T-helper 1 cell (primary cell): ENCODE measurements at places on chromosomes 3 and 15.

DNA sequence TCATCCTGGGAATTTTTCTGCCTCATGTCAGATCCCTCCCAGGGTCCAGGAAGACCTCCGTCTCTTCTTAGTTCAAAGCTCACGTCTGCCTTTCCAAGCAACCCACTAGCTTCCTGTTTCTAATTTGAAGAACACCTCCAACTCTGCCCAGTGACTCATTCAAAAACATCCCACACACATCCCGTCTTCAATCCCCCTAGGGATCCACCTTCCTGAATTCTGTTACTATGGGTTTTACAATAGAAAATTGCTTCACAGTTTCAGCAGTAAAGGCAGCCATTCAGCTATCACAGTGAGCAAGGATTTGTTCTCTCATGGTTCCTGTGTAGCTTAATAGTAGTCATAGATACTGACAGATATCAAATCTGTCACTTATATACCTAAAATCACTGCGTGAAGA is 308.3 kb upstream of the CCDC54 start:
- DNase-seq = no peak

- no peak for DNase-seq
Observed at GRCh38 chr3:177210744-177211502, 13.6 kb upstream of the TBL1XR1 start.

GRCh38 chr3:151721294-151721693 is 12.4 kb upstream of the AADACL2 start:
- no peak for DNase-seq

GRCh38 chr15:85398822-85399221 is 18.4 kb downstream of the AKAP13 start:
- no peak for DNase-seq

DNA sequence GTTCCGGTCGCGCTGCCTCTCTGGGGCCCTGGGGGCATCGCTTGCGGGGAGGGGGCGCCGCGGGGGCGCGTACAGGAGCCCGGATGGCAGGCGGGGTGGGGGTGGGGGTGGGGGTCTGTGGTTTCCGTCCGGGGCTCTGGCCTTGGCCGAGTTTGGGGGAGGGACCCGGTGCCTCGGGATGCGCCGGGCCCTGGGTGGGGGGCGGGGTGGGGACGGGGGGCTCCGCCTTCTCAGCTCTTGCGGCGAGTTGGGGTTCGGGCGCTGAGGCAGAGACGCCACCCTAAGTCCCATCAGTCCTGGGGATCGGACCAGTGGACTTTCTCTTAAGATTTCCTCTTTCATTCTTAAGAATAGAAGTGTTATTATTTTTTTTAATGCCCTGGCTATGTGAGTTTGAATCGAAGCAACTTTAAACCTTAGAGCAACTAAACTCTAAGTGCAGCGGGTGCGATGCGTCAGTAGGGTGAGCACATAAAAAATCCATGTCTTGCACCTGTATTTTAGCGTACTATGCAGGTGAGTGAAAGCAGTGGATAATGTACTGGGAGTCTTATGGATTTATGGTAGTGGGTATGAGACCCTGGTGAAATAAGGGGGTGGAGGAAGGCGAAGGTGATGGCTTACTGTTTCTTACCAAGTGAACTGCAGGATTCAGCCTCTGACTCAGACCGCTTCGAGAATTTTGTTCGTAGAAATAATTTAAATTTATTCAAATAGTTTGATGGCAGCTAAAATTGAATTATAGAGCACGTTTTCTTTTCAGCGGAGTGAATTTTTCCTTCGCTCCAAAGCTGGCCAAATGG is 762 bp downstream of the CTNNB1 start:
- DNase-seq = peak; percentile 40

- DNase-seq = no peak
Observed at GRCh38 chr15:36527235-36528162, 51.9 kb upstream of the CDIN1 start.

- no peak for DNase-seq
Observed at GRCh38 chr3:146537603-146538002, 6.8 kb downstream of the PLSCR1 start.

DNA sequence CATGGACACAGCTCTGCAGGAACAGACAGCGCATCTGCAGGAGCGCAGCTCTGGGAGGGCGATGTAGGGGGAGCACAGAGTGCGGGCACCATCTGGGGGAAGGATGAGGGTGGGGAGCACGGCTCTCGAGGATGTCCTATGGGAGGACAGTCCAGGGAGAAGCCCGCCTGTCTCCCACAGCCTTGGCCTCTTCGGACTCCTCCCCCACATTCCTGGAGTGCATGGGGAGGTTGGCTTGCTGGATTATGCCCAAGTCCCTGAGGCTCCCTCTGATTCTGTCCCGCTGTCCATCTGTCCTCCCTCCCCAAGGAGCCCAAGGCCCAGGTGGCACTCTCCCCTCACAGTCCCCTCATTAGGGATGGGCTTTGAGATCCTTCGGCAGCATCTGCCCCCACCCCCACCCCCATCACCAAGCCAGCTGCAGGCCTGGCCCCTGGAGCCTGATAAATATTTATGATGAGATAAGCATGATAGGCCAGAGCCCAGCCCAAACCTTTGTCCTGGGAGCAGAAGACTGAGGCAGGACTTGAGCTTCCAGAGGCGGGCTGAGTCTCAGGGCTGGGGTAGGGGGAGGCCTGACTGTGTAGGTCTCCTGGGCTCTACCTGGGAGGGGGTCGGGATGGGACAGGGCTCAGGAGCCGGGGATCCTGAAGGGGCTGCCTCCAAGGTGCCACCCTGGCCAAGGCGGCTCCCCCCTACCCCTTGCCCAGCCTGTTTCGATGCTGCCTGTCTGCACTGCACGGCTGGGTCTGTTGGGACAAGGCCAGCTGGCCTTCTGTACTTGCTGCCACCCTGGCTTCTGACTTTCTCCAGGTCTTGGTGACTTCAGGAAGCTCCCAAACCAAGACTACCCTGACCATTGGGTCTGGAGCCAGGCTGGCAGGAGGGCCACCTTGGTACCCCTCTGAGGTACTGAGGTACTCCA is 28.6 kb upstream of the SEMA3F start:
- DNase-seq = no peak

GRCh38 chr3:146496251-146496650 is 26.9 kb upstream of the PLSCR2 start:
- DNase-seq = no peak

DNA sequence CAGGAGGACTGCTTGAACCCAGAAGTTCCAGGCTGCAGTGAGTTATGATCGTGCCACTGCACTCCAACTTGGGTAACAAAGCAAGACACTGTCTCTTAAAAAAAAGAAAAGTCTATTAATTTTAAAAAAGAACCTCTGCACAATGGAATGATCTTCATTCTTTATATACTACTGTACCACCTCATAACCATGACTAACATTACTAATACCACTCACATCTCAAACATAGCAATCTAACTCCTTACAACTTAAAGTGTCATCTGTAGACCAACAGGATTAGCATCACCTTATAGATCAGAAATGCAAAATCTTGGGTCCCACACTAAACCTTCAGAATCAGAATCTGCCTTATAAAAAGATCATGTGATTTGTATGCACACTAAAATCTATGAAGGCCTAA is 48.8 kb upstream of the MAP4 start:
- DNase-seq = no peak

DNA sequence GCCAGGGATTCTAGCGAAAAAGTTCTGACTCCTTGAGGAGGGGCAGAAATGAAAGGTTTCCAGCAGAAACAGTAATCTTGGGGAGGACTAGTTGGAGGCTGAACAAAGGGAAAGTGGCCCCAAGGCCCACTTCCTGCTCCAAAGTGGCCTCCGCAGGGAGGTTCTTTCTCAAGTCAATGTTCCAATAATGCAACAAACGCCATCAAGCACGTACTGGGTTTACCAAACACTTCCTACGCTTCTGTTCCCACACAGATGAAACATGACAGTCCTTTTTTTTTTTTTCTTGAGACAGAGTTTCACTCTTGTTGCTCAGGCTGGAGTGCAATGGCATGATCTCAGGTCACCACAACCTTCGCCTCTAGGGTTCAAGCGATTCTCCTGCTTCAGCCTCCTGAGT is 9.6 kb upstream of the RCCD1 start:
- no peak for DNase-seq

GRCh38 chr3:95148107-95148506 is 1085.2 kb downstream of the NSUN3 start:
- DNase-seq = no peak

GRCh38 chr3:54841471-54841870 is 86.4 kb downstream of the LRTM1 start:
- DNase-seq = no peak

GRCh38 chr3:29463304-29463703 is 182.4 kb downstream of the RBMS3 start:
- DNase-seq = no peak

GRCh38 chr3:177062052-177062732 is 135.1 kb downstream of the TBL1XR1 start:
- DNase-seq = no peak

DNA sequence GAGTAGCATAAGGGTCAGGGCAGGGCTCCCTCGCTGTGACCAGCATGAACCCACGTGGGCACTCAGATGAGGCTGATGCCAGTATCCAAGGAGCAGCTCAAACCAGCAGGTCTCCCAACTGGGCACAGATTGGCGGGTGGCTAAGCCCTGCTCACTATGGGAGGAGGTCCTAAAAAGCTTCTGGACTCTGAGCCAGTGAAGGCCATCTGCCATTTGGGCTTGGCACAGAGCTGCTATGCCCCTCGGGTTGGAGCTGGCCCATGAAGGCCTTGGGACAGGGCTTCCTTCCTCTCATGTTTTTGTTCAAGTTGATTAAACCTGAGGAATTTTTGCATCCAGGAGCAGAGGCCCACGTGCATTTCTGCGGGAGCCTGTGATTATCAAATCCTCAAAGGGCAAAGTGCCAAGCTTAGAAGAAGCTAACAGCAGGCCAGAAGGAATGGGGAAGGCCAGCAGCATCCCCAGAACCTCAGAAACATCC is 4.3 kb upstream of the STRA6 start:
- DNase-seq = no peak
